RPMI7951 (cell line): ENCODE measurements at places on chromosomes 16 and 17.
A peak's percentile ranks its signal among the peaks of the same experiment; 100 is the strongest.

- DNase-seq: no peak
Measured at GRCh38 chr17:58318065-58318481, 10.5 kb downstream of the TSPOAP1 start.

DNA sequence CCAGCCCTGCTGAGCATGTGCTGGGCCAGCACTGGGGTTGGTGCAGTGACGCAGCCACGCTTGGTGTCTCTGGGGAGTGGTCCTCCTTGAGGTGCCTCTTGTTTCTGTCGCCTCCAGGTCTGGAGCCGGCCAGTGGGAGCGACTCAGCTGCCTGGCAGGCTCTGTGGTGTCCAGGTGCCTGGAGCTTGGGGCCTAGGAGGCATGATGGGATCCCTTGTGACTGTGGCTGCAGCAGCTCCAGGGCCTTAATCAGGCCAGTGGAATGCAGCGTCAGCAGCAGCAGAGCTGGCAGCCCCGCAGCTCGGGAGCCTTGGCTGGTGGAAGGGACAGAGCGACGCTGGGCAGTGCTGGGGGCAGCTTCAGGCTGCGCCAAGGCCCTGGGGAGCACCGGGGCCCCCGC is 74.7 kb upstream of the CIBAR2 start:
- no peak for DNase-seq

DNA sequence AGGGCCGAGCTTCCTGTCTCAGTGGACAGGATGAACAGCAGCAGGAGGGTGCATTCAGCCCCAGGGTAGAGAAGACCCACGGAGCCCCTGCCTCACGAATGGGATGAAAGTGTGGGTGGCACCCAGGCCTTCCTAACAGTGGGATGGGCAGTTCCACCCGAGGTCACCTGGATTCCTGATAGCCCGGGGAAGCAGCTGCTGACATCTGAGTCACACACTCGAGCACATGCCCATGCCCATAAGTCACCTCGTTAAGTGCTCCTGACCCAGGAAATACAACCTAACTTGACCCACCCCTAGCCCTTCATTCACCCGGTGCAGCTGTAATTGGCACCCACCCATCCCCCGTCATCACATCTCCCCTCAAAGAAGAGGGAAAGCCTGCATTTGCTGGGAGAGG is 85.3 kb upstream of the FOXF1 start:
- DNase-seq: no peak

DNA sequence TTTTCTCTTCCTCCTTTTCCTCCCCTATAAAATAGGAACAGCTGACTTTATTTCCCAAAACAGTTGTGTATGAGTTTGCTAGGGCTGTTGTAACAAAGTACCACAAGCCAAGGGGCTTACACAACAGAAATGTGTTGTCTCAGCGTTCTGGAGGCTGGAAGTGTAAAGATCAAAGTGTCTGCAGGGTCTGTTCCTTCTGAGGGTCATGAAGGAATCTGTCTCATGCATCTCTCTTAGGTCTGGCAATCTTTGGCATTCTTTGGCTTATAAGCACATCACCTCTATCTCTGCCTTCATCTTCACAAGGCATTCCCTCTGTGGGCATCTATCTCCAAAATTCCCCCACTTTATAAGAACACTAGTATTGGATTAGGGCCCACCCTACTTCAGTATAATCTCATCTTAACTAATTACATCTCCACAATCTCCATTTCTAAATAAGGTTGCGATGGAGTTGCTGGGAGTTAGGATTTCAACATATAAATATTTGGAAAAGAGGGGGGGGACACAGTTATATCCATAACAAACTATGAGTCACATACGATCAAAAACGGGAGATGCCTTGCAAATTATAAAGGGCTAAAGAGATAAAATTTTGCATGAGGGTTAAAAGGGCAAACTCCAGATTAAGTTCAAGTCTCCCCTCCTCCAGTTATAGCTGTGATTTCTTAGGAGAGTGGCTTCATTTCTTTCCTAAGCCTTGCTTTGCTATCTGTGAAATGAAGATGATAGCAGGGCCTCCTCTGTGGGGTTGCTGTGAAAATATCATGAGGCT is 109.7 kb downstream of the VAT1L start:
- peak; percentile 42 for DNase-seq

DNA sequence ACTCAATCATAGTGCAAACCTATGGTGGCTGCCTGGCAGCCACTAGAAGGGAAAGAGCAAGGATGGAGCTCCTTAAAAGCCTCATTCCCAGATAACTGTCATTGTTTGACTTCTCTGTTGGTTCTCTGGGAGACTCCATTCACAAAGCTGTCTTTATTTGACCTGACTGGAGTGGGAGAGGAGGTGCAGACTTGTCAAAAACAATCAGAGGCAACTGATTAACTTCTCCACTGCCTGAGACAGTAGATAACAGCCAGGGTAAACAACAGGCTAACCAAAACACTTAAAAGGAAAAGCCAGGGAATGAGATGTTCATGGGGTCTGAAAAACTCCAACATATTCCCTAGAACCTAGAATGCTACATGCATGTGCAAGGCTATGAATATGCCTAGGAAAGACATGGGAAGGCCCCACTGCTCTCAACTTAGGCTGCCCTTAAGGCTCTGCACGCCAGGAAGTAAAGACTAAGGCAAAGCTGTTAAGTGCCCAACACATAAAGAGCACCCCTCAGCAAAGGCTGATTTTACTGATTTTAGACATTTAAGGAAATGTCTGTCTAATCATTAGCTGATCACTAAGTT is 82.0 kb downstream of the TTC19 start:
- DNase-seq: no peak

- DNase-seq: peak; percentile 47
Measured at GRCh38 chr17:68514831-68515635, 2.8 kb downstream of the PRKAR1A start.

DNA sequence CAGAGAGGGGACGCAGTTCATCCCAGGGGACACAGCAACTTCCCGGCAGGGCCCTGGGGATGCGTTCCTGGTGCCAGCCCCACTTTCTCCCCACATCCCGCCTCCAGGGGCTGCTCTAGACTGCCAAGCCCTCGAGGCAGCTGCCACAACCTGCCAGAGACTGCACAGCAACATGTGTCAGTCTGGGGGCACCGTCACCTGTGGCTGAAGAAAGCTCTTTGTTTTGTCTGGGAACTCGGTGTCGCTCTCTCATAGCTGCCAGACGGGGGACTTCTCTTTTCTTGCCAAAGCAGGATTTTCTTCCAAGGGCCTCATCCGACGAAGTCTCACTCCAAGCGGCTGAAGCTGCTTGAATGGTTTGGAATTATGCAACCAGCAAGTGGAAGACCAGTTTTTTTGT is 43.7 kb downstream of the COTL1 start:
- no peak for DNase-seq

DNA sequence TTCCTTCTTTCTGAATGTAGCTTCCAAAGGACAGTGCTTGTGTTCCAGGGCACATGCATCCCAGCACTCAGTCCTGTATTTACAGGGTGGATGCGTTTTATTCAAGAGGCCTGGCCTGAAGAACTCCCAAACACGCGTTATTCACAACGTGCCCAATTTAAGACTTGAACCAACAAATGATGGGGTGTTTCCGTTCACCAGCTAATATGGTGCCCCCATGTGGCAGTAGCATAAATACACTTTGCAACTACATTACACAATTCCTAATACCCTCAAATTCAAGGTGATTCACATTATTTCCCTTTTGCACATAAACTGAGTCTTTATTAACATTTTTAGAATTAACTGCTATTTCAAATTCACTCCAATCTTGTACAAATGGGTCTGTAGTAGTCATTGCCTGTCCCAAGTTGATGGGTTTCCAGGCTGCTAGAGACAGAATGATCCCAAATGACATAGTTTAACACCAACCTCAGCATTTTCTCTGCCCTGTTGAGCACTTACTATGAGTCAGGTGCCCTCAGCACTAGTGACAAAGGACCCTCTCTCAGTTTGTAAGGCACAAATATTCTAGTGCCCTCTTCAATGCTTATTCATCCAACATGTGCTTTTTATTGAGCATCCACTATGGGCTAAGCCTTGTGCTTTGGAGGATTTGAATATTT is 26.9 kb downstream of the HSD17B2 start:
- DNase-seq: peak; percentile 62

GRCh38 chr16:20242568-20243255 is 84.6 kb downstream of the GP2 start:
- no peak for DNase-seq

GRCh38 chr16:85422632-85423550 is 190.2 kb upstream of the GSE1 start:
- no peak for DNase-seq

- no peak for DNase-seq
Measured at GRCh38 chr16:89104930-89105571, 11.4 kb downstream of the ACSF3 start.

- DNase-seq: no peak
Measured at GRCh38 chr17:73760439-73760758, 116.2 kb upstream of the SDK2 start.

DNA sequence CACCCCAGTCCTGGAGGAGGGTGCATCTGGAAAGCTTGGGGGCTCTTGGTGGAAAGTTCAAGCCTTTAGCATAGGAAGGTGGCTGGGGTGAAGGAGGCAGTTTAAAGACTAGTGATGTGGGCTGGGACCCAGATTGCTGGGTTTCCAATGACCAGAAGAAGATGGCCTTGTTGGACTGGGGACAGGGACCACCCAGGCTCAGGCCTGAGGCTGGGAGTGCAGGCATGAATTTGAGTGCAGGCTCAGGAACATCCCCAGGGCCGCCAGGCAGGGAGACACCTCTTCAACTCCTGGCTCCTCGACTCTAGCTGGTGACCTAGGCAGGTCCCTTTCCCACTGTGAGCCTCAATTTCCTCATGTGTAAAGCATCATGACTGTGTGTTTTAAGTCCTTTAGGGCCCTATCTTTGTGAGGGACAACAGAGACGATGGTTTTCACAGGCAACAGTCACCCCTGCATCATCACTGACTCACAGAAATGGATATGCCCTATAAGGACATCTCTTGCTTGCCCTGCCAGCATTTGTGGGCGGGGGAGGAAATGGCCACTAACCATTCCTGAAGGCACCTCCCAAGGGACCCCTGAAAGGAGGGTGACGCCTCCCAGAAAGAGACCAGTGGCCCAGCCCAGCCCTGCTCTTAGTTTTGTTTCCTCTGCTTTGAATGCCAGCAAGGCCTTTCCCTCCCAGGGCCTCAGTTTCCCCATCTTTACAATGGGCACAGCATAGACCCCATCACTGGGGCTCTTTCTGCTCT is 11.1 kb downstream of the NLRC5 start:
- DNase-seq: peak; percentile 95

- DNase-seq: peak; percentile 75
Measured at GRCh38 chr17:81309140-81309858, 14.2 kb upstream of the SLC38A10 start.

DNA sequence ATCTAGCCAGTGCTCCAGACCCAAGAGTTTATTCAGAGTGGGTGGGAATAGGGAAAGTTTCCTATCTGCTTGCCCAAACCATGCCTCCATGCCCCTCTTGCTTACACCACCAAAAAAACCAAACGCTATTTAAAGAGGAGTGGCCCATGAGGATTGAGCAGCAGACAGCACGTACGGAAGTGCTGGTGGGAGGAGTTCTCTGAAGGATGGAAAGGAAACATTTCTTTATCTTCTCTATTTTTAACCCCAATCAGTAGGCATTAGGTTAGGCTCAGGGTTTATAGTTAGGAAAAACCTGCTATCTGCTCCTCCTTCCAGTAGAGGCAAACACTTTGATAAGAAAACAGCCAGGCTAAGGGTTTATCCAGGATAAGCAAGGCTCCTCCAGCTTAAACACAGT is 235.3 kb downstream of the ZFHX3 start:
- no peak for DNase-seq

GRCh38 chr16:13950821-13951547 is 31.0 kb downstream of the ERCC4 start:
- DNase-seq: no peak

DNA sequence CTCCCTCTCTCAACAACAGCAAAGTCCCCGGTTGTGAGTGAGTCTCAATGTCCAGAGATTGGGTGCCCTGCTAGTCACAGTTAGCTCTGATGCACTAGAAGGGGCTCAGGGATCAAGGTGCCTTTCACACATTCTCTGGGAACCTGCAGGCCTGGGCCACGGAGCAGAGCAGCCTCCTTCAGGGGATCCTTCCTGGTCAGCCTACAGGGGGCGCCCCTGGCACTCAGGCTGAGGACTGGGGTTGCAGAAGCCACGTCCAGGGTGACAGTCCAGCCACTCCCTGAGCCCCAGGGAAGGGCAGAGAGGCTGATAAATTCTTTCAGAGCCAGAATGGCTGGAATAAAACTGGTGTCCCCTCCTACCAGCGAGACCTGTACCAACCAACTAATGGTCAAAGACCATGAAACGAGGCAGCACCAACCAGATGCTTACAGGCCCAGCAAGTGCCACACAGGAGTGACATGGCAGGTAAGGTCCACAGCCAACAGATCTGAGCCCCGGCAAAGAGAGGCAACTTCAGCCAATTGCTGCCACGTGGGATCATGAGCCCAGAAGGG is 43.5 kb downstream of the ST3GAL2 start:
- peak; percentile 24 for DNase-seq

GRCh38 chr16:4093495-4094126 is 22.6 kb downstream of the ADCY9 start:
- DNase-seq: no peak

- peak; percentile 97 for DNase-seq
Measured at GRCh38 chr17:44137891-44138709, 3.6 kb upstream of the HROB start.

DNA sequence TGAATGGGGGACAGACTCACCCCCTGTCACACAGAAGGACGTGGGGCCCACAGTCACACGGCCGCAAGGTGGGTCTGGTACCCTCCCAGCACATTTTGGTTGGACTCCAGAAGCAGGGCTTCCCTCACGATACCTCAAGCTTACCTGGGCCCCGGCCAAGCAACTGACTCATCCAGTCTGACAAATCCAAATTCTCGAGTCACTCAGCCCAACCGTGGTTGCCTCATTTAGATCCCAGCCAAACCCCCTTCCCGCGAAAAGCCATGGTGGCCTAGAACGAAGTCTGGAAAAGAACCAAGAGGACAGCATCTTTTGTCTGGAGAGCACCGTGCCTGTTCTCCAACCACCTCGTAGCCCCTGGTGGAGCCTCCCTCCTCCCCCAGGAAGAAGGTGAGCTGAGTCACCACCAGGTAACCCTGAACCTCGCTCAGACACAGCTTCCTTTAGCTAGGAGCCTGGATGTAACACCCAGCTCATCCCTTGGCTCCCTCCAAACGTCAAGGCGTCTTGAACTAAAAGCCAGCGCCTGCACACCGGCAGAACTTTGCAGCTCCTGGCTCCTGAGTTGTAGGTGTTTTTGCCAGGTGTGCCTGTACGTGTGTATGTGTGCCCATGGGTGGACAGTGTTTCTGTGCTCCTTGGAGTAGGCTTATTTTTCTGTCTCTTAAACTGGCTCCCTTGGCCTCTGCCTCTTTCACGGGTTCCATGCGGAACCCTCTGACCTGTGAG is 78.9 kb downstream of the CMIP start:
- peak; percentile 75 for DNase-seq

DNA sequence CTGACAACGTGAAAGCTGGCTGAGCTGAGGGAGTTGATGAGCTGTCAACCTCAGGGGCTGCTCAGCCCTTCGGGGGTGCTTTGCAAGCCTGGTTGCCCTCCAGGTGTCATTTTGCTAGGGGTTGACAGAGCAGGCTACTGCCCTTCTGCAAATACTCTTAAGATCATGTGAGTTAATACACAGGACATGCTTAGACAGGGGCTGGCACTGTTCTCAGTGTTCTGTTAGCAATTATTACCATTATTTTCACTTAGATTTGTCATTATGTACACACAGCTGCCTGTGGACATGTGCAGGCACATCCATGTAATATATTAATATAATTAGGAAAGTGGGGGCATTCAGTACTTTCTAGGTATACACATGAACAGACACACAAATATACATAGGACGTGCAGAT is 554.3 kb upstream of the HSBP1 start:
- no peak for DNase-seq
